HuH-7.5 (cell line): ENCODE measurements at places on chromosomes 1 and 21.
A peak's percentile ranks its signal among the peaks of the same experiment; 100 is the strongest.

GRCh38 chr21:44428281-44428960 lies 26.9 kb upstream of the LRRC3 start:
- peak; percentile 43 for DNase-seq

- no peak for DNase-seq
These were observed 6.5 kb upstream of the C2CD4D start for GRCh38 chr1:151846062-151846568.

- DNase-seq = no peak
These were observed 21.3 kb upstream of the CDCP2 start for GRCh38 chr1:54174106-54174505.

GRCh38 chr1:83500531-83500930 lies 498.4 kb downstream of the TTLL7 start:
- DNase-seq = no peak

DNA sequence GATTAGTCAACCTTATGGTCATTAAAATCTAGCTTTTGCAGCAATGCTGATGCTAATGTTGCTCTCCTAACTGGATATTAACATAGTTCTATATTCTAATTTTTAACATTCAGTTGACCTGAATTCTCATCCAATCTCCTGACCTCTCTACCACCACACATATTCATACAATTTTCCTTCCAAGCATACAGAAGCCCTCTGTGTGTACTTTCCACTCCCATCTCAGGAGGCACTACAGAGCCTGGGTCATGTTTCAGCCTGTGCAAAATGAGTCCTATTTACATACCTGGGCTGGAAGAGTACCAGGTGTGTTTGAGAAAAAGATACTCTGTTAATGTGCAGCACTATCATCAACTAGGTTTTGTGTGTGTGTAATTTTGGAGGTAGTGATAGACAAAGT lies 486.3 kb downstream of the NEGR1 start:
- no peak for DNase-seq

DNA sequence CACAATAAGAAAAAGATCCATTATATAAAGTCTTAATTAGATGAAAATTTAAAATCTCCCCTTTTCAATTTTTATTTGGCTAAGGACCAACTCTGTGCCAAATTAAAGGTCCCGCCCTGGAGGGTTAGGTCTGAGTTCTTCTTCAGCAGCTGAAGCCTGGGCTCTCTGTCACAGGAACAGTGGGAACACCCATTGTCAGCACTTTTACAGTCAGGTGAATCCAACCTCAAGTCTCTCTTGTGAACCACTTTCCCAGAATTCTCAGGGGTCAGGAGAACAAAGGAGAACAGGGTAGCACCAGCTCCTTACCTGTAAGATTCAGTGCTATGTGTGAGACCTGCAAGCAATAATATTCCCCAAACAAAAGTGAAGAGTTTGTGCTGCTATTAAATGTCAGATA lies 25.1 kb upstream of the HJV start:
- no peak for DNase-seq

DNA sequence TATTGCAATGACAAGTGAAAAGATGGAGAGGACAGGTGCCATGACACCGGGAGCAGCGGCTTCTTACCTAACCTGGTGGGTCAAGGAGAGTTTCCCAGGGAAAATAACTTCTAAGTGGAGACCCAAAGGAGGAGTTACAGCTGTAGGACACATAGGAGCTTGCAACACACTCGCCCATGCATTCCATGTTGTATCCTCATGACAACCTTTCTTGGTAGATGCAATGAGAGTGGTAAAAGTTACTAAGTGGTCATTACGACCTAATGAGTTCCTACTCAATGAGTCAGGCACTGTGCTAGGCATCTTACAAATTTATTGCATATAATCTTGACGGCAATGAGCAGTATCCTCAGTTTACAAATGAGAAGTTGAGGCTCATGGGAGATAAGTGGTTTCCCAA lies 119.5 kb upstream of the HOOK1 start:
- no peak for DNase-seq

DNA sequence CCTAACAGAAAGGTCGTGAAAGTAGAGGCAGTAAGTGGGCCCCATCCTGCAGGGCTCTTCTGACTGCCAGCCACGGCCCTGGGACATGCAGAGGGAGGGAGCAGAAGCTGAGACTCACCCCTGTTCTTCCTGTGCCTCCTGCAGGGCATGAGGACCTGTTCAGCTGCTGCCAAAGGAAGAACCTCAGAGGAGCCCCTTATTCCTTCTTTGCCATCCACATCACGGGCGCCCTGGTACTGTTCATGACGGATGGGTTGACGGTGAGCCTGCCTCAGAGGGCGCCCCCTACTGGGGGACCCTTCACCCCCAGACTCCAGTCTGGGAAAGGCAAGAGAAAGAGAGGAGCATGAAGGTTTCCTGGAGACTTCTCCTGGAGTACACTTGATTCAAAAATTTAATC lies 47.1 kb downstream of the ELK4 start:
- no peak for DNase-seq

- no peak for DNase-seq
These were observed 24.7 kb downstream of the ACKR1 start for GRCh38 chr1:159229260-159229885.

DNA sequence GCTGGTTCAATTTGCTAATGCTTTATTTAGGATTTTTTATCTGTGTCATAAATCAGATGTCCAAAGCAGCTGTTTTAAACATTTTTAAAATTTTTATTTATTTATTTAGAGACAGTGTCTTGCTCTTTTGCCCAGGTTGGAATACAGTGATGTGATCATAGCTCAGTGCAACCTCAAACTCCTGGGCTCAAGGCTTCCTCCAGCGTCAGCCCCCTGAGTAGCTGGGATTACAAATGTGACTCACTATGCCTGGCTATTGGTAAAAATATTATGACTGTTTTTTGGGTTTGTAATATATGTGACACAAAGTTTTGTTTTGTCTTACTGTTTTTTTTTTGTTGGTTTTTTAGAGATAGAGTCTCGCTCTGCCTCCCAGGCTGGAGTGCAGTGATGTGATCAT lies 11.8 kb downstream of the ZBED6 start:
- DNase-seq = no peak

DNA sequence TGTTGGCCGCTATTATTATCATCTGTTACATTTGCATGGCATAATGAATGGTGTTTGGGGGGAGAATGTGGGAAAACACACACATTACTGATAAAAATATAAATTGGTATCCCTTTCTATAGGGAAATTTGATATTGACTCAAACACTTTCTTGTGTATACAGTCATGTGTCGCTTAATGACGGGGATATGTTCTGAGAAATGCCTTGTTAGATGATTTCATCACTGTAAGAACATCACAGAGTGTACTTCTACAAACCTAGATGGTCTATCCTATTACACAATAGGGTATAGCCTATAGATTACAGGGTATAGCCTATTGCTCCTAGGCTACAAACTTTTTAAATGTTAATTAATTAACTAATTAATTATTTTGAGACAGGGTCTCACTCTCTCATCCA lies 67.2 kb upstream of the B3GALNT2 start:
- DNase-seq = no peak

DNA sequence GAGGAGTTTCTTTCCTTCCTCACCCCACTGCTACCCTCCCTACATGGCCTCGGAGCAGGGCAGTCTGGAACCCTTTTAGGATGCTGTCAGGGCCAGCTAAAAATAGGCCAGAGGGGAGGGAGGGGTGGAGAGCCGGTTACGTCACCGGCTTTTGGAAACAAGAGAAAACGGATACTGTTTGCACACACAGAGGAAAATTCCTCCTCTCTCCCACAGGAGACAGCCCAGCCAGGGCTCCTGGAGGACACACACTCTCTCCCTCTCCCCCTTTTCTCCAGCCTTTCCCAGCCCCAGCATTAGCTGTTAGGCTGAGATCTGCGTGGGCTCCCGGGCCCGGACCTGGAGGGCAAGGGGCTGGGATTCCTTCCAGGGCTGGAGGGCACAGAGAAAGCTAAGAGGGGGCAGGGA lies 20.0 kb upstream of the ALDH4A1 start:
- peak; percentile 74 for DNase-seq

DNA sequence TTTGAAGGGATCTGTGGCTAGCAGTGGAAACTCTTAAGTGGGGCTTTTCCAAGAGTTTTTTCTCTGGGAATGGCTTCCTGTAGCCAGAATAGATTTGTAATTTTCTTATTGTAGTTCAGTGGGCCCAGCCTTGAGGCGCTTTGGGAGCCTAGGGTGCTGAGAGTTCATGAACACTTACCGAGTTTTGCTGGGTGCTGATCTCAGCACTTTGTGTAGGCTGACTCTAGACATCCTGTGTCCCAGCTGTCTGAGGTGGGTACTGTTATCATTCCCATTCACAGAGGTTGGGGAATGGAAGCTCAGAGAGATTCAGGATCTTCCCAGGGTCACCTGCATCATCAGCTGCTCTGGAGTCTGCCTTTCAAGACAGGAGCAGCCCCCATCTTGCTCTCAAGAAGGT lies 7.0 kb downstream of the PPFIA4 start:
- DNase-seq = no peak

GRCh38 chr21:44344541-44345183 lies 5.5 kb upstream of the CFAP410 start:
- DNase-seq = no peak

DNA sequence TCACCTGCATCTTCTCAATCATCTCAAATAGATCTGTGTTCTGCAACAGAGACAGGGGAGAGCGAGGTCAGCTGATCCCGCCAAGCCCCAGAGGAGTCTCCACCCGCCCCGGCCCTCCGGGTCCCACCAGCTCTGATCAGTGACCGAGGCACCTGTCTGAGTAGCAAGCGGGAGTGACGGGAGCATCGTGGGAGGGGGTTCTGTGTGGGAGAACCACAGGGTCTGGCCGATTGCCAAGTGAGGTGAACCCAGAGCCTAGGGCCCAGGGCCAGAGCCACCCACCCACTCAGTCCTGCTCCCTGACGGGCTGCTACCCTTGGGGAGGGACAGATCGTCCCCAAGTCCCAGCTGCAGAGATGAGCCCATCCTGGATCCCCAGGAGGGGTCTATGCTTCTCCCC lies 49.1 kb downstream of the RAP1GAP start:
- no peak for DNase-seq

GRCh38 chr1:9652379-9653209 lies 1.1 kb downstream of the PIK3CD start:
- DNase-seq = no peak

DNA sequence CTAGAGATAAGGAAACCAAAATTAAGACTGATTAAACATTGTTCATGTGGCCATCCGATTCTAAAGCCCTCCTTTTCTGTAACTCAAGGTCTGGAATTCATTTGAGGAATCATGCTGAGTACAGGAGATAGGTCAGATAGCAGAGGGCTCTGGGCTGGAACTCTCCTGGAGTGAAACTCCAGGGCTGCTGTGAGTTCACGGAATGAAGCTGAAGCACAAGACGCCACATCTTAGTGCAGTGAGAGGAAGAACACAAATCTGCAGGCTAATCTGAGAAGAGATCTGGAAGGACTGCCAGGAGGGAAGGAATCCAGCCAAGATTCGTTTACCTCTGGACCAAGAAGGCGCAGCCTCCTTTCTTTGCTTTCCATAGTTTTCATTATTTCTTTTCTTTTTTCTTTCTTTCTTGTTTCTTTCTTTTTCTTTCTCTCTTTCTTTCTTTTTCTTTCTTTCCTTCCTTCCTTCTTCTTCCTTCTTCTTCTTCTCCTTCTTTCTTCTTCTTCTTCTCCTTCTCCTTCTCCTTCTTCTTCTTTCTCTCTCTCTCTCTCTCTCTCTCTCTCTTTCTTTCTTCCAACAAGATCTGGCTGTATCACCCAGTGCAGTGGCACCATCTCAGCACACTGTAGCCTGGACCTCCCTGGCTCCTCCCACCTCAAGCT lies 74.8 kb upstream of the ATP1B1 start:
- DNase-seq = no peak

DNA sequence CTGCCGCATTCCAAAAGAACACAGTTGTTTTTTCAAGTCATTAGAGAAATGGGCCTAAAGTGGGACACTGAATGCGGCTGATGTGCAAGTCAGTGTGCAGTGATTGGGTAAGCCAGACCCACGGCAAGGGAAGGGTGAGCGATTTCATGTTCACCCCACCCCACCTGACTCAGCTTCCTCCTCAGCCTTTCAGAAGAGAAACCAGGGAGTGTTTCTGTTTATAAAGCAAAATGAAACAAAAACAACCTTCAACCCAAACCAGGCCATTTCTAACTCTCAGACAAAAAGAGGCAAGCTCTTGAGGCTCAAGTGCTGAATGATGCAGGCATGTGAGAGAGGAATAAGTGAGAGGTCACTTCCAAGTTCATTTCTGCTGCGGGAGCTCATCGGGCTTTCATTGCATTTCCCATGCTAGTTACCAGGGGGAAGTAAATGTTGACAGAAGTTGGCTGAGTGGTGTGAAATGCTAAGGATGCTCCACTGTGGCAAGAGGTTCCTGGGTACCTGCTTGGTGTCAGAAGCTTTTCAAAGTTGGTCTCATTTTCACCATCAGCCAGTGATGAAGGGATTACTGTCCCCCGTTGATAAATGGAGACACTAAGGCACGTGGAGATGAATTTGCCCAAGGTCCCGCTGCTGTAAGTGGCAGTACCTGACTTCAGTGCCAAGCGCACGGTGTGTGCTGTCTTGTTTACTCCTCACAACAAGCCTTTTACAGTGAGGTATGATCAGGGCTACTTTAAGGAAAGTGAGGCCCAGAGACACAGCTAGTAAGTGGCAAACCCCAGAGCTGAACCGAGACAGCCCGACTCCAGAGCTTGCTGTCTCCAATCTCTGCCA lies 29.1 kb downstream of the STPG1 start:
- DNase-seq = no peak

GRCh38 chr1:212161231-212161781 lies 123.9 kb upstream of the PPP2R5A start:
- no peak for DNase-seq

DNA sequence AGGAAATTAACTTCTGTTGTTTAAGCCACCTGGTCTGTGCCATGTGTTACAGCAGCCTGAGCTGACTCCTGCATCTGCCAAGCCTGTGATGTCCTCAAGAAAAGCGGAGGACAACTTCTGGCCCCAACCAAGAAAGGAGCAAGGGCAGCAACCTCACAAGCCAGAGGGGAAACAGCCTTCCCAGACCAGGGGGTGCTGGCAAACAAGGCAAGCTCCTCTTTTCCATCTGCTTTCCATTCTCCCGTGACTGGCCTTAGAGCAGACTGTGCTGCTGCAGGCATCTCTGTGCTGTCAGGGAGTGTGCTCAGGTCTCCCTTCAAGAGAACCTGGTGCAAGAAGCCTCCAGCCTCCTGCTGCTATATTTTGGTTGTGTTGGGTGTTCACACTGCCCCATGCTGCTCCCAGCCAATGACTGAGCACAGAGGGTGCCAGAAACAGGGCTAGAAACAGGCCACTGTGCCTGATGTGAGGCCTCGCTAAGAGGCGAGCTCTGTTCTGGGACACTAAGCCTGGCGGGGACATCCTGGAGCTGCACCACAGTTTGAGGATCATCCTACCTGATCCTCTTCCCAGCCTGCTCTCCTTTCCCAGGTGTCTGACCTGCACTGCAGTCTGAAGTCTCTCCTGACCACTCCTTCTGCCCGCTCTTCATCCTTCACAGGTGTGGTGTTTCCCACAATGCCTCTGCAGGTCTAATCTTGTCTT lies 27.5 kb upstream of the SLAMF9 start:
- DNase-seq = no peak

DNA sequence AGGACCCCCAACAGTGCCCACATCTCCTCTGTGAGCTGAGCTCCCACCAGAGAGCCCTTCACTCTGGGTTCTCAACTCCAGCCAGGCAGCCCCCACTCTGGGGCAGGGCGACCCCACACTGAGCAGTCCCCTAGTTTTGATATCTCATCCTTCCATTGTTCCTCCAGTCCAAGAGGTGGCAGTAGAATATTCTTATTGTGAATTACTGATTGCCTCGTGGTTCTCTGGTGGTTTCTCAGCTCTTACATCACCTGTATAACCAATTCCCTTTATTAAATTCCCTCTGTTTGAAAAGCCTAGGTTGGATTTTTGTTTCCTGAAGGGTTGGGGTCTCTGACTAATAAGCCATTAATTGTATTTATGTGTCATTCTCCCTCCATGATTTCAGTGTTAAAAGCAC lies 407.5 kb downstream of the SETD4 start:
- DNase-seq = no peak

- no peak for DNase-seq
These were observed 113.4 kb downstream of the ZBTB18 start for GRCh38 chr1:244164511-244164890.
